CD4-positive, alpha-beta T cell treated with Interleukin-10 for 1 hour (primary cell): ENCODE measurements at places on chromosomes 13 and 19.

GRCh38 chr19:1608359-1609102 lies 3.3 kb upstream of the UQCR11 start:
- DNase-seq, result peak; percentile 53

GRCh38 chr13:27919659-27919933 lies 204 bp upstream of the PDX1 start:
- DNase-seq, result no peak

GRCh38 chr19:10553087-10553667 lies 9.5 kb downstream of the ATG4D start:
- DNase-seq, result no peak

DNA sequence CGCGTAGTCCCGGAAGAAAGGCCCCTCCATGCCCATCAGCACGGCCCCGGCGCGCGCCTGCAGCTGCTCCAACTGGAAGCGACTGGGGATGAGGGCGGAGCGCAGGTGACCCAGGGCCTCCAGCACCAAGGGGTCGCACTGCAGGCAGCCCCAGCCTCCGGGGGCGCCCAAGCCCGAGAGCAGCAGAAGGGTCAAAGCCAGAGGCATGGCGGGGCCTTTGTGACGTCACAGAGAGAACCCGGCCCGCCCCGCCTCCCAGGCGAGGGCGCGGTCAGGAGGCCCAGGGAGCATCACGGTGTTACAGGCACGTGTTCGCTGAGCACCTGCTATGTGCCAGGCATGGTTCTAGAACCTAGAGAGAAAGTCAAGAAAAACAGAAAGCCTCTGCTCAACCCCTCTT lies at the start of gene IZUMO2:
Gene IZUMO2 (minus strand): TSS at position 294 of the 400 bp plus-strand sequence. CDS start 87 bp downstream, at position 207.
- DNase-seq, result no peak

DNA sequence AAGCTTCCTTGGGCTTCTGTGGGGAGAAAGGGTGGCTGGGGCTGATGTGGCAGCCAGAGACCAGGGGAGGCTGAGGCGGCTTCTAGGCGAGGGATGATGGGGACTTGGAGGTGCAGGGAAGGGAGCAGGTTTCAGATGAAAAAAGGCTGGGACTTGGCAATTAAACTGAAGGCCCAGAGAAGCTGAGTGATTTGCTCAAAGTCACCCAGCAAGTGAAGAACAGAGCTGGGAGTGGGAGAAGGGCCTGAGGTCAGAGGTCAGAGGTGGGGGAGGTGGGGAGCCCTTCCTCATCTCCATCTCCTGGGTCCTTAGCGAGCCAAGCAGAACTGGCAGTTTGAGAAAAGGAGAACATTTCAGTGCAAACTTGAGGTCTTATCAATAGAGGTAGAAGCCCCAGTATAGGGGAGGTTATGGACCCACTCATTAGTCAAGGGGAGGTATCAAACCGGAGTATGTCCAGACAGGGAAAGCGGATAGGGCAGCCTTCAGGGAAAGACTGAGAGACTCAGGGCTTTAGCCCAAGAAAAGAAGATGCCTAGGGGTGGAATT lies 49.6 kb upstream of the NFIC start:
- no peak for DNase-seq

GRCh38 chr13:99892196-99892613 lies 79.4 kb downstream of the ZIC5 start:
- no peak for DNase-seq

GRCh38 chr13:20713751-20714150 lies 10.3 kb downstream of the IL17D start:
- DNase-seq, result no peak

- DNase-seq, result no peak
Observed at GRCh38 chr13:44955406-44955805, 33.9 kb downstream of the NUFIP1 start.

- peak; percentile 47 for DNase-seq
Observed at GRCh38 chr19:49335784-49336481, 727 bp downstream of the CD37 start.

- no peak for DNase-seq
Observed at GRCh38 chr19:30345686-30346085, 26.5 kb upstream of the ZNF536 start.

DNA sequence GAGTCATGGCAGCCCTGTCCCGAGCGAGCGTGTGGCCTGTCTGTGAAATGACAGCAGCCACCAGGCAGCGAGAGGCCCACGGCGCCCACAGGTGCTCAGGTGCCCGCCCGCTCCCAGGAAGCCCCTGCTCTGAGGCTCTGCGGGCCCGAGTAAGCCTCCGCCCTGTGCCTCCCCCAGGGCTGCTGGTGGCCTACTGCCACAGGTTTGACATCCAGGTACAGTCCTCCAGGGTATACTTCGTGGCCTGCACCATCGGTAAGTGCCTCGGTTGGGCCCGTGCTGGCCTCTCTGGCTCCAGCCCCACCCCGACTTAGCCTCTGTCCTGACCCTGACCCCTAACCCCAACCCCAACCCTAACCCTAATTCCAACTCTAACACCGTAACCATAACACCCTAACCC lies 15.0 kb upstream of the TMPRSS9 start:
- DNase-seq, result no peak

DNA sequence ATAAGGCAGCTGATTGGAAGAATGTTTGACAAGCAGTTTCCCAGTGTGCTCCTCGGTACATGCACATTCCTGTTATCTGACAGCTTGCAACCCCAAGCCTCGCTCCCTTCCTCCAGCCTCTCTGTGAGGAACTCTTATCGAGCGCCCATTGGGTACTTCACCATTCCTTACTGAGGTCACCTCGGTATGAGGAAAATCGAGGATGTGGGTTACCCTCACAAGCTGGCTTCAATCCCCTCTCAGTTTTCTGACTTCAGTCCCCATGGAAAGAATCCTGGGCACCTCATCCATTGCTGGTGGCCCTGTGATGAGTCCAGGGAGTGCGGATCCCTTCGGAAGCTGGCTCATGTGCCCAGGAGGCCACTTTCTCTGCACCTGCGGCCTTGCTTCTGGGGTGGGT lies 17.3 kb downstream of the TEX29 start:
- DNase-seq, result no peak

GRCh38 chr13:51520524-51520923 lies 63.7 kb upstream of the WDFY2 start:
- no peak for DNase-seq

- DNase-seq, result peak; percentile 62
Observed at GRCh38 chr19:14412324-14412995, 6.7 kb downstream of the DDX39A start.
